ENCODE measurements at places on chromosomes 11 and 22.

DNA sequence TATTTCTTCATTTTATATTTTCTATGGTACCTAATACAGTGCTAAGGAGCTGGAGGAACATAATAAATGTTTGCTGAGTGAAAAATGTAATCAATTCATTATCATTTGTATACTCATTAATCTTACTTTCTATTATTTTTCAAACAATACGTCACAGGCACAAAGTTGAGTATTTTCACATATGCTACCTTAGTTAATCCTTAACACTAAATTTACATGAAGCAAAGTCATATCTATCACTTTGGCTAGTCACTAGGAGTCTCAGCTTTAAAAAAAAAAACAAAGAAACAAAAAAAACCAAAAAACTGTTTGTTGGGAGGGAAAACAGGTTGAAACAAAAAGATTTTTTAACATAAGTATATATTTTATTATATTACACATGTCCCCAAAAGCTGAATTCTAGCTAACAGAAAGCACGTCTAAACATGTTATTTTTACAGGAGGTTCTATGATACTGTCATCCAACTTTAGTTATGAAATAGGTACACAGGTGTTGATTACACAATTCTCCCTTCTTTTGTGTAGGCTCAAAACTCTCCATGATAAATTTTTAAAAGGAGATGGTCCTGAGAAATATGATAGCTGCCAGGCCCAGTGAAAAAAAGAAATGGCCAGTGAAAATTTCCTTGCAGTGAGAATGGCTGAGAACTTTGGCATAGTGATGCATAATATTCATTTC is 14.3 kb downstream of the HPS5 start:
- DNase-seq: no peak

DNA sequence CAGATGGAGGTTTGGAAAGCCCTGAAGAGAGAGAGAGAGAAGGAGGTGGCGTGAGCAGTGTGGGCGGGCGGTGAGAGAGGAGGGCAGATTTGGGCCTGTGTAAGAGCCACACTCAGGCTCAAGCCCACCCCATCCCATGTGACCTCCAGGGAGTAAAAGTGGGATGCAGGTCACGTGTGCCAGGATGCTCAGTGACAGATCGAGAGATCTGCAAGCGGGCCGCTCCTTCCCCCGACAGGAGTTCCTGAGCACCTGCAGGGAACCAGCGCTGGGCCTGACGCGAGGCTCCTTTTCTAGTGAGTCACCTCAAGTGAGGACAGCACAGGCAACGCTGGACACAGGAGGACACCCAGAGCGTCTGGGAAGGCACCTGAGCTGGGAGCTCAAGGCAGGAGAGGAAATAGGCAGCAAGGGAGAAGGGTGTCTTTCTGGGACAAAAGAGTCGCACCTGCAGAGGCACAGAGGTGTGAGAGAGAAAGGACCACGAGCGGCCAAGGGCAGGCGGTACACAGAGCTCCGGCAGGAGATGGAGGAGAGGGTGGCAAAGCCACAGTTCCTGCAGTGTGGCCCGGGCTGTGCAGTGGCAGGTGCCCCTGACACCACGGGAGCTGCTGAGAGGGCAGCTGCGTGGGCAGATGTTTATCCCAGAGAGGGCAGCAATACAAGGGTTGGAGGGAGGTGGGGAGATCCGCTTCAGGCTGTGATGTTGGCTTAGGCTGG is 1294.8 kb downstream of the TBC1D22A start:
- no peak for DNase-seq

DNA sequence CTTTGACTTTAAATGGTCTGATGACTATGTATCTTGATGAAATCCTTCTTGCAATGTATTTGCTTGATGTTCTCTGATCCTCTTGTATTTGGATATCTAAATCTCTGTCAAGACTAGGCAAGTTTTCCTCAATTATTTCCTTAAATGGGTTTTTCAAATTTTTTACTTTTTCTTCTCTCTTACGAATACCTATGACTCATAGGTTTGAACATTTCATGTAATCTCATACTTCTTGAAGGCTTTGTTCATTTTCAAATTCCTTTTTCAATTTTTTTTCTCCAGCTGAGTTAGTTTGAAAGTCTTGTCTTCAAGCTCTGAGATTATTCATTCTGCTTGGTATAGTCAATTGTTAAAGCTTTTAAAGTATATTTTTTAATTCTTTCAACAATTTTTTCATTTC is 13.1 kb downstream of the OR10W1 start:
- DNase-seq: no peak

DNA sequence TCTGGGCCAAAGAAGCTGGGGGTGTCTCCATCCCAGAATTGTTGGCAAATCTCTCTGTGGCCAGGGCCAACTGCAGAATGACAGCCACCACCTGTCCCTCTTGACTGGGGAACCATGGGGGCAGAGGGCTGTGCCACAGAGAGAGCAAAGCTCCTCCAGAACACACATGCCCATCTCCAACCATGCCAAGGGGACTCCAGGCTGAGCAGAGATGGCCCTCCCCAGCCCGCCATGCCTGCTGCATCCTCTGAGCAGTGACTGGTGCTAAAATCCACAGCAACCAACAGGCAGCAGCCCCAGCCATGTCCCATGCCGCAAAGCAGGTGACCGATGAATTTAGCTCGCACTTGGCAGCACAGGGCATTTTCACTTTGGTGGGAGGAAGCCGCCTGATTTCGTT is 45.0 kb downstream of the LARGE1 start:
- no peak for DNase-seq

- DNase-seq: no peak
These were observed 13.6 kb downstream of the NPTXR start for GRCh38 chr22:38830026-38830844.
